ENCODE measurements at places on chromosomes 3 and 15.
A peak's percentile ranks its signal among the peaks of the same experiment; 100 is the strongest.

GRCh38 chr3:186790261-186790981 is 7.0 kb downstream of the EIF4A2 start:
- DNase-seq = no peak

GRCh38 chr3:156665291-156665690 is 9.1 kb upstream of the TIPARP start:
- DNase-seq = no peak

- no peak for DNase-seq
Observed at GRCh38 chr3:175129126-175129525, 270.0 kb downstream of the NAALADL2 start.

- DNase-seq = no peak
Observed at GRCh38 chr15:69697916-69698315, 245.3 kb downstream of the RPLP1 start.

DNA sequence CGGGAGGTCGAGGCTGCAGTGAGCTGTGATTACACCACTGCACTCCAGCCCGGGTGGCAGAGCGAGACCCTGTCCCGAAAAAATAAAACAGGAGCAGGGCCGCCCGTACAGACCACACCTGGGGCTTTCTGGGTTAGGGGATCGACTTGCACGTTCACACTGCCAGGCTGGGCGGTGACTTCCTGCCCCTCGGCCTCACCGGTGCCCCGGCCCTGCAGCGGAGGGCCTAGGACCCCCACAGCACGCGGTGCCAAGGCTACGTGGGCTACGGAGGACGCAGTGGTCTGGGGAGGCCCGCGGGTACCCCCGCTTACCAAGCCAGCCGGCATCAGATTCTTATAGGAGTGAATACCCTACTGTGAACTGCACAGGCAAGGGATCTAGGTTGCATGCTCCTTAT is 11.6 kb upstream of the TTC14 start:
- no peak for DNase-seq

DNA sequence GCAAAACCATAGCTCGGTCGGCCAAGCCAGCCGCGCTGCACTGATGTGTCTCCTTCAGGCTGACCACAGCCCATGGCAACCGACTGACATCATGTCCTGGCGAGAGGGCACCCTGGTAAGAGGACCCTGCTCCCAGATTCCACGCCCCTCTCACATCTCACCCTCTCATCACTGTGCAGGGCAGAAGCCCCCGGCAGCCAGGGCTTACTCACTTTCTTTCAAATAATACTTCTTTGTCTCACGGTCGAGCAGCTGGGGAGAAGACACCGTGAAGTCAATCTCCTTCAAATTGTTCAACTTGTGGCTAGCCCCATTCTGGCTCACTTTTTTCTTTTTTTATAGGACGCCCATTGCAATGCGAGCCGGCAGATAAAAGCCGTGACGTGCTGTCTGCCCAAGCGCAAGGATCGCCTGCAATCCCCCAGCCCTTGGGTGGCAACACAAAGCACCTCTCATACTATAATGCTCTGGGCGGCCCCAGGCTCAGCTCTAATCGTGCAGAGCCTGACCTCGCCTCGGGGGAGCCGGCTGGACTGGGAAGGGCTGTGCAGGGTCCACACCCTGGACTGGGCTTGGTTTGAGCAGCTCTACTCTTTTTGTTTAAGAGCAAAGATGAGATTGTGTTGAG is 33.6 kb downstream of the VGLL4 start:
- no peak for DNase-seq

GRCh38 chr3:30124435-30125370 is 481.7 kb upstream of the TGFBR2 start:
- no peak for DNase-seq

DNA sequence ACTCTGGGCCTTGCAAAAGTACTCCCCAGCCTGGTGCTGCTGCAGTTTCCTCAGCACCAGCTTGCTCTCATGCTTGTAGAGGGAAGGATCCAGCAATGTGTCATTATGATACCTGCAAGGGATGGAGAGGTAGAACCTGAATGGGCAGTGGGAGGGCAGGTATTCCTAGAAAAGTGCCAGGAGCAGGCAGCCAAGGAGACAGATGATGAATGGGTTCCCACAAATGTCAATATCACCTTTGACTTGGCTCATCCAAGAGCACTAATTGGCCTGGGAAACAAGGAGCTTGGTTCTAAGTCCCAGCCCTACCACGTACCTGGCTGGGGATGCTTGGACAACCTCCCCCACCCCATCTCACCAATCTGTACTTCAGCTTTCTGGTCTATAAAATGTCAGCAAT is 9.4 kb downstream of the CILP start:
- no peak for DNase-seq

DNA sequence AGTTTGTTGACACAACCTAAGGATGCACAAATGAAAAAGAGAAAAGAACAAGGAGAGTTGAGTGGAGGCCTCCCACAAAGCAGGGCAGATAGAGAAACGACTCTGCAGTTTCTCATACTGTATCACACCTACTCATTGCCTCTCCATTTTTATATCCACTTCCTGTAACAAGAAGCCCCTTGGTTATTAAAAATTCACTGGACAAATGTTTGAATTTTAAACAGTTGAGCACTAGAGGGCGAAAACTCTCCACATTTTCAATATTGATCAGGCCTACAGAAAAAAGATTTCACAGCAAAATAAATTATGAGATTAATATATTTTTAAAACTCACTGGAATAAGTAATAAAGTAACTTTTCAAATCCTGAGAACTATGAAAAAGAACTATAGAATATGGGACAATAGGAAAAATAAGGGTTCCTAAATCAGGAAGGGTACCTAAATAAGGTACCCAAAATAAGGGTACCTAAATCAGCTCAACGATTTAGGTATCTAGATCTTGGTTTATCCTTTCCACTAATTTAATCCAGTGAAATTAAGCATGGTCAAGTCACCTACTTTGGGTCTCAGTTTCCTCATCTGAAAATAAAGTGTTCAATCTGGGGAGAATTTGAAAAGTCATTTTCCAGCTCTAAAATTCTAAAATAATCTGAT is 47.0 kb upstream of the PPIB start:
- no peak for DNase-seq

DNA sequence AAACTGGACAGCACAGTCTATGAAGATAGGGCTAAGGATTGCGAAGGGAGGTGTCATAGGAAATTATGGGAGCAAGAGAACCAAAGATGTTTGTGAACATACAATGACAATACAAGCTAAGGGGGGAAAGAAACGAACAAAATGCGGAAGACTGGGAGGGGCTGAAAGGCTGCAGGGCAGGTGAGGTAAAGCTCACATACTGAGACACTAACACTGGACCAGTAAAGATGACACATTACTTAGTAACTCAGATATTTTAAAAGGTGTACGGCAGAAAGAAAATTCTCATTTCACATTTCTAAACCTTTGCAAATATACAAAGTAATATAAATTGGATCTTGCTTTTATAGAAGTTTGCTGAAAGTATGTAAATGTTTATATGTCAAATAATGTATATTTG is 10.1 kb downstream of the CLDND1 start:
- DNase-seq = no peak

GRCh38 chr15:80494351-80494751 is 90.2 kb downstream of the ARNT2 start:
- DNase-seq = no peak

- no peak for DNase-seq
Observed at GRCh38 chr3:149459491-149460059, 14.9 kb upstream of the TM4SF4 start.

GRCh38 chr15:45457220-45457619 is 65.3 kb downstream of the SLC30A4 start:
- no peak for DNase-seq

- DNase-seq = no peak
Observed at GRCh38 chr3:86180696-86181095, 810.3 kb downstream of the VGLL3 start.

DNA sequence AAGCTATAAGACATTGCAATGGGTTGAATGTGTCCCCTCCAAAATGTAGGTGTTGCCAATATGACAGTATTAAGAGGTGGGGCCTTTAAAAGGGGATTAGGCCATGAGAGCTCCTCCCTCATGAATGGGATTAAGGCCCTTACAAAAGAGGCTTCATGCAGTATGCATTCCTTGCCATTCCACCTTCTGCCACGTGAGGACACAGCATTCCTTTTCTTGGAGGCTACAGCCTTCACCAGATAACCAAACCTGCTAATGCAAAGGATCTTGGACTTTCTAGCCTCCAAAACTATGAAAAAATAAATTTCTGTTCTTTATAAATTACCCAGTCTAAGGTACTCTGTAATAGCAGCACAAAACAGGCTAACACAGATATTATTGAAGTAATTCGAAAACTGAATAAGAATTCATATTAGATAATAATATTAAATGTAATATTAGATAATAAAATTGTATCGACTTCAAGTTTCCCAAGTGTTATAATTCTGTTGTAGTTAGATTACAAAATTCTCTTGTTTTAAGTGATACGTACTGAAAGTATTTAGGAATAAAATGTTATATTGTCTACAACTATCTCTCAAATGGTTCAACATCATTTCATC is 29.4 kb upstream of the ATP8B4 start:
- DNase-seq = no peak

GRCh38 chr15:25509703-25510102 is 70.9 kb upstream of the UBE3A start:
- no peak for DNase-seq

DNA sequence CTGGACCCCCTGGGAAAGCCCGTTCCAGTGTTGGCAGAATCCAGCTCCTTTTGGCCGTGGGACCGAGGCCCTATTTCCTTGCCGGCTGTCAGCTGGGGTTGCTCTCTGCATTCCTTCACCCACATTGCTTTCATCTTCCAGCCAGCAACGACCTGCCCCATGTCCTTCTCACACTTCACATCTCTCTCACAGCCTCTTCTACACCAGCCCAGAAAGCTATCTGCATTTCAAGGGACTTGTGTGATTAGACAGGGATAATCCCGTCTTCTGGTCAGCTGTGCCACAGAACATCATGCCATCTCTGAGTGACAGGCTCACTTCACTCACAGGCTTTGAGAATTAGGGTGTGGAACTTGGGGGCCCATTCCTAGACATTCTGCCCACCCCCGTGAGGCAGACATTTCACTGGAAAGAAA is 16.4 kb downstream of the EFCC1 start:
- DNase-seq = no peak

GRCh38 chr3:143897576-143898295 is 49.5 kb upstream of the SLC9A9 start:
- no peak for DNase-seq

DNA sequence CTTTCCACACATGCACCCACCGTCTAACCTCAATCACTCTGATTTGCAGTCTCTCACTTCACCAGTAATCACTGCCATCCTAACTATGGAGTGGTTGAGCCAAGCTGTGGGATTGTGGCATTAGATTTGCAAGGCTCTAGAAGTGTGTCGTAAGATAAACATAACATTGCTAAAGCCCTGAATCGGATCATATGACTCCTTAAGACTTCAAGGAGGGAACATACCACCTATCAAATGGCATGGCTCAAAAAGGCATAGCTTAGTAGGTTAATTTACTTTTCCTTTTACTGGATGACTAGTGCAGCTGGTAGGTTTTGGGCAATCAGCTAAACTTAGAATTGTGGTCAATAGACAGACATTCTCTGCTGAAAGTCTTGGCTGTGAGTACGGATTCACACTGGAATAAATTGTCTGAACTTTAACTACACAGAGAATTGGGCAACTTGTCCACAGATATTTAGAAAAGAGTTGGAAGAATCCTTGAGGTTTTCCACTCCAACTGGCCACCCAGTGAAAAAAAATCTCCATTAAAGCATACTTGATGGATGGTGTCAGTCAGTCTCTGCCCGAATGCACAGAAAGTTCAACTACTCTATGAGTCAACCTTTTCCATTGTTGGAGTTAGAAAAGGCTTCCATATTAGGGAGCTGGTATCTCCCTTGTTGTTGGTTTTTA is 476.7 kb upstream of the CBLB start:
- no peak for DNase-seq

DNA sequence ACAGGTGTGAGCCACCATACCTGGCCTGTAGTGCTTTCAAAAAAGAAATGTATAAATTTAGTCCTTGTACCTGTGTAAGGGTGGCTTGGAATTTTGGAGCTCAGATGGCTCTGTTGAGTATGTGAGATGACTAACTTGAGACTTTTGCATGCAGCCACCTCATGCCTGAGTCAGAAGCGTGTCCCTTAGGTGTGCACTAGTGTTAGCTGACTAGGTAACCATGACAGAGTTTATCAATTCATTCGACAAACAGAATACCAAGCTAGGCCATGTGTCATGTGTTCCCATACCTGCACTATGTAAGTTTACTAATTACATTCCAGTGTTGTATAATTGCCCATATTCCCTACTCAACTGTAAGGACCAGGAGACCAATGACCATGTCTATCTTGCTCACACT is 4.0 kb upstream of the ZNF639 start:
- no peak for DNase-seq

DNA sequence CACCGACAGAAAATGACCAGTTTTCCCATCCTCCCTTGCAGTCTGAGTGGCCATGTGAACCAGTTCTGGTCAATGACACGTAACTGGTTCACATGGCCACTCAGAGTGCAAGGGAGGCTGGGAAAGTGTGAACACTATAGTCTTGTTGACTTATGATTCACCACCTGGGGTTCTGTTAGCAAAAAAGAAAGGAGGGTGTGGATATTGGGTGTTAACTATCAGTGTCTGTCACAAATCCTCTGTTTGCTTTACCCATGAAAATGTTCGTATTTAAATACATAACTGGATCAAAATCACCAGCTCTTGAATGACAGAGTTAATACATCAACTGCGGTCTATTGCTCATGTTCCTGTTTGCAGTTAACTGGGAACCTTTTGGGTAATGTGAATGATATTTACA is 92.3 kb downstream of the ADAMTSL3 start:
- no peak for DNase-seq

GRCh38 chr3:38516669-38517068 is 20.5 kb downstream of the EXOG start:
- DNase-seq = no peak

- no peak for DNase-seq
Observed at GRCh38 chr3:47464588-47464987, 11.2 kb downstream of the SCAP start.

- DNase-seq = no peak
Observed at GRCh38 chr3:143648218-143648617, 200.1 kb downstream of the SLC9A9 start.

DNA sequence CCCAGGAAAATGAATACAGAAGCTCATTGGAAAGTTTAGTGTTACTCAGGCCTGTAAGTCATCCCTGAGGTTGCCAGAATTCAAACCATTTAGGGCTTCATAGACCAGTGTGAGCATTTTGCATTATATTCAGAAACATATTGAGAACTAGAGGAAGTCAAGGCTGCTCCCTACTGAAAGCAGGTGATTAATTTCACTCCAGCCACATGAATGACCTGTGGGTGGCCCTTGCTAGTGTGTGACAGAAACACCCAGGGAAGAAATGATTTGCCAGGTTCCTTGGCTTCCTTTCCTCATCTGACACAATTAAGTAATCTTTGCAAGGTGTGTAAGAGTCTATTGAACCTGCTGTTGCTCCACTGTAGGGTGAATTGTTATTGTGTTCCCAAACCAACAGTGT is 61.8 kb downstream of the GAP43 start:
- DNase-seq = no peak

- no peak for DNase-seq
Observed at GRCh38 chr15:79540551-79540950, 108.4 kb downstream of the MINAR1 start.

GRCh38 chr3:146161663-146162002 is 649 bp upstream of the PLOD2 start:
- DNase-seq = peak; percentile 41
